ENCODE measurements at places on chromosomes 1 and 21.

DNA sequence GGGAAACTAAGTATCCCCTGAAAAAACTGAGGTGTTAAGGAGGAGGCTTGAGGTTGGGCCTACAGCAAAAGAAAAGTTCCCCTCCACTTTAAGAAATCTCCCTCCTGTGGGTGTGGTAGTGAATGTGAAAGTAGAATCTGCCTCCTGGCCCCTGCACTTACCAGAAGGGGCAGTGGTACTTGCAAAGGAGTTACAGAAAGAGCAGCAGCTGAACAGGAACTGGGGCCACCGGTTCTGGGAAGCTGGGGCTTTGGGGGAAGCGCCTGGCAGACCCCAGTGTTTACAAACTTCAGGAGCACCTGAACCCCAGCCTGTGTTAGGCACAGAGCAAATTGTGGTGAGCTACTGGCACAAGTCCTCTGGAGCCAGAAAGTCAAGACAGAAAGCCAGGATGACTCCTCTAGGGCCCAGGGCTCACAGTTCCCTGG is 250.2 kb upstream of the FGGY start:
- DNase-seq, result no peak

DNA sequence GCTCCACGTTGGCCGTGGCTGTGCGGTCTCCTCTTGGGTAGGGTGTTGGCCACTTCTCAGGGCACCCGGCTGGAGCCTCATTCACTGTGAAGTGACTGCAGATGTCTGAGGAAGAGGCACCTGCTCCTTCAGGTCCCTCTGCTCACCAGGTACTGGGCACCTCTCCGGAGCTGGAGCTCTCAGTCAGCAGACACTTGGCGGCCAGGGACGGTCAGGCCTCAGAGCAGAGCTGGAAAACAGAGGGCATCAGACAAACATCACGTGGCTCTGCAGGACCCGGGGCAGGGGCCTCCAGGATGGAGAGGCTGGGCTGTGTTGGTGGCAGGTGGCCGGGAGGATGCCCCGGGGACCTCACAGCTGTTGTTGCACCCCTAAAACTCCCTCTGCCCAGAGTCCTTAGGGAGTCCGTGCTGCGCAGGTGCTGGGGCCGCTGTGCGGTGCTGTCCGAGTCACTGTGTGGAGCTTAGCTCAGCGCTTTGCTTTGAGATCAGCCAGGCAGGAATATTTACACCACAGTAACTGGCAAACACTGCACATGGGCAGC is 59.7 kb downstream of the SLX9 start:
- no peak for DNase-seq

- DNase-seq, result no peak
Measured at GRCh38 chr1:88311907-88312306, 372.2 kb upstream of the PKN2 start.

GRCh38 chr1:18719786-18720451 is 89.3 kb downstream of the PAX7 start:
- no peak for DNase-seq

DNA sequence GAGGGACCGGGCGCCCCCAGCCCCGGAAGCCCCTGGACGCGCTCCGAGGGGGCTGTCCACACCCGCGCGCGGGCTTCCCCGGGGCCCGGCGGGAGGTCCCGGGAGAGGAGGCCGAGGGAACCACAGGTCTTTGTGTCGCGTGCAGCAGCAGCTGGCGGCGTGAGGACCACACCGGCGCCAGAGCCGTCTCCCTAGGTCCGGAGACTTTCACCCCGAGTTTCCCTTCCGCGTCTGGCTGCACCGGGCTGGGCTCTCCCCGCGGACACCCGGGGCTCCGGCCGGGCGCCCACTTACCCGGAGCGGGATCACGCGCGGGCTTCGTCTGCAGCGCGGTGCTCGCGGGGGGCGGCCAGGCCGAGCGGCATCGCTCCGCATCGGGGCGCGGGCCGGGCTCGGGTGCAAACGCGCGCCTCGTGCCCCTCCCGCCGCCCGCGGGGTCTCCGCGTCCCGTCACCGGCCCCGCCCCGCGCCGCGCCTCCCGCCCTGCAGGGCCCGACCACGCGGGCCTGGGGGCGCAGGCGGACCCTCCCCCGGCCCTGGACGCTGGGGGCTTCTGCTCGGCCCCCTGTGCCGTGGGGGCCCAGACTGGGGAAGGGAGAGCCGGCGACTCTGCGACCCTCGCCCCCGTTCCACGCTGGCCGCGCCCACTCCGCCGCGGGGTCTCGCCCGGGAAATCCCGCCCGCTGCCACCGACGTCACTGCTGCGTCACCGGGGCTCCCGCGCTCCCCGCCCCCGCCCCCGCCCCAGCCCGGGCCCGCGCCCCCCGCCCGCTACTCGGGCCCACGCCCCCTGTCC is at the start of gene GNG4:
Gene GNG4 (minus strand): TSS at position 417 of the 796 bp plus-strand sequence. CDS start 65,946 bp downstream, outside the sequence.
- peak; percentile 31 for DNase-seq

- peak; percentile 10 for DNase-seq
Measured at GRCh38 chr1:76867342-76868130, at the start of gene ST6GALNAC5. Gene ST6GALNAC5, plus strand, starts transcription at chr1:76867480.

GRCh38 chr1:206604861-206605260 is 7.4 kb downstream of the EIF2D start:
- no peak for DNase-seq

GRCh38 chr1:233440951-233441401 is 113.5 kb downstream of the MAP3K21 start:
- DNase-seq, result peak; percentile 78

DNA sequence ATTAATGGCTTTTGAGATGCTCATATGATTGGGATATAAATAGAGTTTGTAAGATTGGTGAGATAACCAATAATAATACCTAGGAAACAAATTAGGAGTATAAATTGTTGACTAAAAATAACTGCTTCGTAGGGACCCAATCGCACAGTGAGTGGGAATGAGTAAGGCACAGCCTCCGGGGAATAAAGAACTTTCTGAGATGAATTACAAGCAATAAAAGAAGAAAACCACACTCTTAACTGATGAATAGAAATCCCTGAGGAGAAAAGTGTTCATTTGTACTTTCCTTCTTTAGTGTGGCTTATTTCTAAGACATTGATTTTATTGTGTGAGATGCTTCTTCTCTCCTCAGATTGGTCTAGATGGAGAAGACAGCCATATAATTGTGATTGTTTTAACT is 443.4 kb upstream of the PRMT6 start:
- no peak for DNase-seq
